ENCODE measurements at places on chromosomes 11 and 22.

- DNase-seq: no peak
Observed at GRCh38 chr11:12185914-12186313, 75.5 kb downstream of the MICAL2 start.

DNA sequence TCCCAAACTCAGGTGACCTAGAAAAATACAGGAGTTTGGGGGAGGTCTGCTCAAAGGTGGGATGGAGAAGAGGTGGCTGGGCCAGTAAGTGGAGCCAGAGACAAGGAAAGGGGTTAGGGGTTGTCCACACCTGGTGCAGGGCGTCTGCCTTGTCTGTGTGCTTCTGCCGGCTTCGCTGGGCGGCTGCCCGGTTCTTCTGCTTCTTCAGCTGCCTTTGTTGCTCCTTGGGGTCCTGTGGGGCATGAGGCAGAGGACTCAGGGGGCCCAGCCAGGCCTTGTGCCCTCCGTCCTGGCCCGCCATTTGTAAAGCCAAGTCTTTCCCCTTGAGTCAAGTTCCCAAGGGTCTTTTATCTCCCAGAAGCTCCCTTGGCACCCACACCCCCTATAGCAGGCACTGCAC, 2.5 kb downstream of the BATF2 start:
- DNase-seq: no peak

GRCh38 chr11:44128729-44129128, 33.3 kb downstream of the EXT2 start:
- no peak for DNase-seq

GRCh38 chr22:48142388-48142787, 1379.9 kb downstream of the TBC1D22A start:
- DNase-seq: no peak

GRCh38 chr11:75342966-75343870, 8.2 kb downstream of the ARRB1 start:
- no peak for DNase-seq

GRCh38 chr11:15727520-15727914, 612.8 kb downstream of the INSC start:
- DNase-seq: no peak

DNA sequence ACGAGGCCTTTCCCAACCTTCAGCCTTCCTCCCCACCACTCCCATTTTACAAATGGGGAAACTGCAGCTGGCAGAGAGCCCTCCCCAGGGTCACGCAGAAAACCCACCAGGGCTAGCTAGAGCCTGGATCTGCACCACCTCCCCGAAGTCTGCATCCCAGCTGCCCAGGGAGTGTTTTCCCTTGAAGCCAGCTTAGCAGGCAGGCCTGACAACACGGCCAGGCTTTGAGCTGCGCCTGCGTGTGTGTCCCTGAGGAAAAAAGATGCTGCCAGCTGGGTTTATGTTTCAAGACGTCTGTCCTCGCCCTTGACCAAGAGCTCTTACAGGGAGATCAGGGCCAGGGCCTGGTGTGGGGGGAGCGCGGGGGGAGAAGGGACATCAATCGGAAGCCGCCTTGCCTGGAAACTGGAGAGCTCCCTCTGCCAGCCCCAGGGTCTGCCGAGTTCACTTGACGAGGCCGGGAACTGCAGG, 20.3 kb downstream of the WNT11 start:
- DNase-seq: no peak

GRCh38 chr11:65204143-65204542, 22.4 kb downstream of the CAPN1 start:
- no peak for DNase-seq

DNA sequence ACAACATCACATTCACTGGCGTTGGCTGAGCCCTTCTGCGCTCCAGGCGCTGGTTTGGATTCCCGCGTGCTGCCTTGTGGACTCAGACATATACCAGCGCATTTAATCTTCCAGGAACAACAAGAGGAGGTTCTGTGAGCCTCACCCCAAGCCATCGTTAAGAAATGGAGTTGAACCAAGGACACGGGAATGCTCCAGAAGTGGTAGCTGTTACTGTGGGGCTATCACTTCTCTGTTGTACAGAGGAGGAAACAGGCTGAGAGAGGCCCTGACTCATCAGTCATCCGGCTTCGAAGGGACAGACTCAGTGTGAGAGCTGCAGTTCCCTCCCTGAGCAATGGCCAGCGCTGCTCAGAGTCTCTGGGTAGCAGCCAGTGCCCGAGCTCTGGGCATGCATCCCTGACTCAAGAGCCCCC, 291.3 kb downstream of the TBC1D22A start:
- DNase-seq: no peak
